Mesangial cell (primary cell): ENCODE measurements at places on chromosomes 4 and X. TPM values are rescaled to one million over a fixed set of nuclear protein-coding genes. Genes with fewer than 3 reads are reported as not detected.

ATP1B4 gene
- not detected in 2 replicates for total RNA-seq

SMIM31 gene
- not detected in 2 replicates for total RNA-seq

DMRTC1 gene
- total RNA-seq: not detected in 2 replicates

PRDM5 gene
- 3.9 and 4.9 TPM in 2 replicates for total RNA-seq

GRIA2 gene
- not detected in 2 replicates for total RNA-seq

NDUFB11 gene
- total RNA-seq: 70.7 and 84.9 TPM in 2 replicates

CENPVL1 gene
- not detected in 2 replicates for total RNA-seq

LARP1B gene
- 9.1 and 12.5 TPM in 2 replicates for total RNA-seq

SERPINA7 gene
- total RNA-seq: not detected in 2 replicates

QRFPR gene
- total RNA-seq: 0.33 TPM in 1 of 2 replicates, not detected in the other

ZCCHC12 gene
- total RNA-seq: 0.13 TPM in 1 of 2 replicates, not detected in the other

CLTRN gene
- total RNA-seq: 0.16 and 0.51 TPM in 2 replicates

DACH2 gene
- total RNA-seq: under 0.01 and 0.25 TPM in 2 replicates

AKAP4 gene
- total RNA-seq: not detected in 2 replicates

ERCC6L gene
- total RNA-seq: 0.25 and 7.2 TPM in 2 replicates

SEC31A gene
- total RNA-seq: 112 and 114 TPM in 2 replicates

ARHGAP36 gene
- not detected in 2 replicates for total RNA-seq

TENM3 gene
- total RNA-seq: 56.1 and 98.9 TPM in 2 replicates

ALB gene
- total RNA-seq: not detected in 2 replicates

PCDH10 gene
- 0.81 and 1.5 TPM in 2 replicates for total RNA-seq

CCSER1 gene
- total RNA-seq: 0.65 and 2.5 TPM in 2 replicates

TRAPPC11 gene
- 15.2 and 17.1 TPM in 2 replicates for total RNA-seq

NOP14 gene
- 14.6 and 24.8 TPM in 2 replicates for total RNA-seq

MAGEA4 gene
- total RNA-seq: not detected in 2 replicates

CSAG1 gene
- not detected in 2 replicates for total RNA-seq

TMPRSS11F gene
- not detected in 2 replicates for total RNA-seq

PHOX2B gene
- total RNA-seq: not detected in 2 replicates

P2RY8 gene
- total RNA-seq: not detected in 2 replicates

ARMCX4 gene
- 2.0 and 2.7 TPM in 2 replicates for total RNA-seq

DDX53 gene
- not detected in 2 replicates for total RNA-seq

GJB1 gene
- 0.25 TPM in 1 of 2 replicates, not detected in the other for total RNA-seq

GIMD1 gene
- total RNA-seq: not detected in 2 replicates

CSN3 gene
- total RNA-seq: not detected in 2 replicates

RRAGB gene
- 3.3 and 13.7 TPM in 2 replicates for total RNA-seq

SLC10A4 gene
- total RNA-seq: 0.25 TPM in 1 of 2 replicates, not detected in the other

PABPC1L2B gene
- not detected in 2 replicates for total RNA-seq

TBC1D9 gene
- 11.6 and 18.8 TPM in 2 replicates for total RNA-seq

SYTL5 gene
- 0.13 and 0.16 TPM in 2 replicates for total RNA-seq

HPGDS gene
- total RNA-seq: not detected in 2 replicates

CXCL3 gene
- 1.6 and 4.1 TPM in 2 replicates for total RNA-seq

XAGE1A gene
- not detected in 2 replicates for total RNA-seq

BMP3 gene
- total RNA-seq: 0.63 TPM in 1 of 2 replicates, not detected in the other

FHDC1 gene
- total RNA-seq: 0.49 and 2.2 TPM in 2 replicates

GUCY1B1 gene
- 4.7 and 23.7 TPM in 2 replicates for total RNA-seq

PDLIM3 gene
- 17.8 and 21.6 TPM in 2 replicates for total RNA-seq

RAP2C gene
- 12.7 and 15.0 TPM in 2 replicates for total RNA-seq

PTCHD1 gene
- under 0.01 TPM in 1 of 2 replicates, not detected in the other for total RNA-seq

SRP72 gene
- 40.8 and 51.3 TPM in 2 replicates for total RNA-seq

CYBB gene
- not detected in 2 replicates for total RNA-seq

GAB3 gene
- total RNA-seq: 0.38 and 1.1 TPM in 2 replicates

SLC49A3 gene
- total RNA-seq: 2.9 and 13.1 TPM in 2 replicates

GATA1 gene
- total RNA-seq: not detected in 2 replicates

BTK gene
- total RNA-seq: under 0.01 TPM in 1 of 2 replicates, not detected in the other

TMEM31 gene
- total RNA-seq: 0.25 TPM in 1 of 2 replicates, not detected in the other

L1CAM gene
- 15.6 and 37.3 TPM in 2 replicates for total RNA-seq

GPAT3 gene
- total RNA-seq: 5.4 and 5.6 TPM in 2 replicates
